NCI-H526 treated with DMSO at 0.1 percent for 48 hours (cell line): ENCODE measurements at places on chromosomes 11 and 22.

GRCh38 chr11:65496304-65497140 lies 2.3 kb upstream of the MALAT1 start:
- DNase-seq, result peak; percentile 85

- no peak for DNase-seq
Measured at GRCh38 chr11:134657631-134658030, 245.6 kb upstream of the B3GAT1 start.

DNA sequence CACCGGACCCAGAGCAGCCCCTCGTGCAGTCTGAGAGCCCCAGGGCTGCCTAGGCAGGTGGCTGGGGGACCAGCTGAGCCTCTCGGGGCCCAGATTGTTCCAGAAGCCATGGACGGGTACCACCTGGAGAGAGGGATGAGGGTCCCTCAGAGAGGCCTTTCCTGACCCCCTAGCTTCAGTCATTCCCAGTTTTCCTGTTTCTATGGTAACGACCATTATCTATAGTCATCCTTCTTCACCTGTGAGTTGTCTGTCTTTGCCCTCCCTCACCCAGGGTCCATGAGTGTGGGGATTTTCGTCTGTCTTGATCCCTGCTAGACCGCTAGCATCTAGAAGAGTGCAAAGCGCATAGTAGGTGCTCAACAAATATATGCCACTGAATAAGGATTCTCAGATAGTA lies 76.3 kb upstream of the TCF20 start:
- no peak for DNase-seq

DNA sequence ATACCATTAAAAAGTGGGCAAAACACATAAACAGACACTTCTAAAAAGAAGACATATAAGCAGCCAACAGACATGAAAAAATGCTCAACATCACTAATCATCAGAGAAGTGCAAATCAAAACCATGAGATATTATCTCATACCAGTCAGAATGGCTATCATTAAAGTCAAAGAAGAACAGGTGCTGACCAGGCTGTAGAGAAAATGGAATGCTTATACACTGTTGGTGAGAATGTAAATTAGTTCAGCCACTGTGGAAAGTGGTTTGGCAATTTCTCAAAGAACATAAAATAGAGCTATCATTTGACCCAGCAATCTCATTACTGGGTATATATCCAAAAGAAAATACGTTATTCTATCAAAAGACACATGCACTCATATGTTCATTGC lies 13.5 kb downstream of the OR2AT4 start:
- DNase-seq, result no peak

GRCh38 chr22:44098021-44098739 lies 74.1 kb downstream of the PARVB start:
- no peak for DNase-seq

DNA sequence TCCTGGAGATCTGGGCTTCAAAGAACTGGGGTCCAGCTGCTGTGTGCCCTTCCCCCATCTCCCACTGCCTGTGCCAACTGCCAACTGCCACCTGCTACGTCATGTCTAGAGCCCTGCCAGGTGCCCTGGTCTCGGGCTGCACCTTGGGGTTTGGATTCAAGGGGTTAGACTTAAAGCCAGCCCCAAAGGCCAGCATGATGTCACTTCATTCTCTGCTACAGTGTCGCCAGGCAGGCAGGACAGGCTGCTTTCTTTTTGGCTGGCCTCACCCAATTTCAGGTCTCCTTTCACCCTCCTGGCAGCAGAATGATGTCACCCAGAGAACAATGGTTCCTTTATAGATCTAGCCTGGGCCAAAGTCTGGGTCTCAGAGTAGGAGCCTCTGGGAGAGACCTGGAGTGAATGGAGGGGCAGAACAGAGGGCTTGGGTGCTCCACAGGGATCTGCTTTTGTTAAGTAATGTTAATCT lies 79.5 kb upstream of the CRYBB3 start:
- DNase-seq, result peak; percentile 17
